Tracheal epithelial cell (primary cell): ENCODE measurements at places on chromosomes 5 and 9. TPM values are rescaled to one million over a fixed set of nuclear protein-coding genes. Genes with fewer than 3 reads are reported as not detected.

The HRCT1 gene
- total RNA-seq, result 0.85 TPM in 1 of 2 replicates, not detected in the other

The PCDHGB5 gene
- total RNA-seq, result 2.6 and 4.6 TPM in 2 replicates

The TMC1 gene
- total RNA-seq, result not detected in 2 replicates

The GLRA1 gene
- total RNA-seq, result not detected in 2 replicates

The MAST4 gene
- 23.1 and 27.1 TPM in 2 replicates for total RNA-seq

The PTGDS gene
- total RNA-seq, result not detected in 2 replicates

The DNAI1 gene
- total RNA-seq, result not detected in 2 replicates

The ZNF782 gene
- total RNA-seq, result 2.2 and 4.7 TPM in 2 replicates

The PCDHGA12 gene
- 1.7 and 3.9 TPM in 2 replicates for total RNA-seq

The INSL4 gene
- total RNA-seq, result not detected in 2 replicates

The GPSM1 gene
- total RNA-seq, result 13.4 and 34.0 TPM in 2 replicates

The ARL14EPL gene
- total RNA-seq, result not detected in 2 replicates

The PRPF4 gene
- 35.9 and 43.3 TPM in 2 replicates for total RNA-seq

The ASPN gene
- under 0.01 TPM in 1 of 2 replicates, not detected in the other for total RNA-seq
